ENCODE measurements at places on chromosomes 11 and 22.

DNA sequence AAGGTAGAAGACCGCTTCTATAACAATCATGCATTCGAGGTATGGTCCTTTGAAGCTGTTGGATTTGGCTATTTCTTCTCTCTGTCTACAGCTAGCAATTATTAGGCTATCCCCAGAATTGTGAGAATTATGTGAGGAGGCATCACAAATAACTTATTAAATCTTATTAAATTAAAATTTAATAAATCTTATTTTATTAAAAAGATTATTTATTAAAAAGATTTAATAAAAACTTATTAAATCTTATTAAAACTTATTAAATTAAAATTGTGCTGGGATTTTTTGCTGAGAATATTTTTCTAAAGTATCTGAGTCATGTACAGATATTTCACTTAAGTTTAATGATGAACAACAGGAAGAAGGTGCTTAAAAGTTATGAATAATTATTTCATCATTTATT is 7.7 kb downstream of the SPA17 start:
- DNase-seq = no peak

- DNase-seq = peak; percentile 9
These were observed 203.5 kb upstream of the MTNR1B start for GRCh38 chr11:92765965-92766371.

DNA sequence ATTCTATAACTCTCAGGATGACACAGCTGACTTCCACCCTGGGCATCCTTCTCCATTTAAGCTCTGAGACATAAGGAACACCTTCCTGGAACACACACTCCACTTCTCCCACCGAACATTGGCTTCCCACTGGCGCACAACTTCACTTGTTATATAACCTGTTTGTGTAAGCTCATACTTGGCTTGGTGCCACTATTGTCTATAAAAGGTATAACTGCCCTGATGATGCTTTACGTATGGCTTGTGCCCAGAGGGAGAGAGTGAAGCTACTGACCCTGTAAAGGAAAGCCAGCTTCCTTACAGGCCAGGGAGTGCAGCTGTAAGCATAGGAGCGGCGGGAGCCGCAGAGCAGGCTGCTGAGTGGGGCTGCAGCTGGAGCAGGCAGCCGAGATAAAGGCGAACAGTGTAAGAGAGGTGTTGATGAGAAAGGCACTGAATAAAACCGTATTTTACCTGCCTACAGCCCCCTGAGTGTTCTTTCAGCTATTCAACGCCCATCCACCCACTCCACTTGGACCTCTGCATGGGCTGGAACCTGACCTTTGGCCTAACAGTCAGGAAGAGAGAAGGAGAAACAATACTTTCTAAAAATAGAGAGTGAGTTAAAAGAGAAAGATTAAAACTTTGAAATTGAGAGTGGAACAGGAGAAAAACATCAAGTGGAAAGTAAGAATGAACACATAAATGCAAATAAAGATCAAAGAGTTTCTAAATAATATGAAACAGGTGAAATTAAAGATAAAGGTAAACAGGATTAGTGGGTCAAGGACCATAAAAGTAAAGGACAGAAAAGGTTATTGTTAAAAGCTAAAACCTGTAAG is 252.1 kb upstream of the ARHGAP42 start:
- DNase-seq = no peak

- no peak for DNase-seq
These were observed 22.5 kb downstream of the VSIG10L2 start for GRCh38 chr11:125968354-125968753.

GRCh38 chr11:130247319-130247718 is 67.4 kb downstream of the ZBTB44 start:
- no peak for DNase-seq

DNA sequence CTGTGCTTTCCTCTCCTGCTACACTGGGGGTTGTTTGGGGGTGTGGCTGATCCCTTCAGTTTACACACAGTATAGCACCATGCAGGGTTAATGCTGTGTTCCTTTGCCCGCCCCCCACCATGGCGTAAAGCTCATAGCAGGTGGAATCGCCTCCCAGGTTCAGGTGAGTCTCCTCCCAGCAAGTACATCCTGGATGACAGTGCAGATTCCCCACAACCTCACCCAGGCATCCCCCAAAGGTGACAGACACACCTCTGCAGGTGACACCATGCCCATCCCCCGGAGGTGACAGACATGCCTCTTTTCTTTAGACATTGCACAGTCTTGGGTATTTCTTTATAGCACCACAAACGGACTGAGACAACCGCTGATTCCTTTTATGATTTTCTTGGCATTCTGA is 343.7 kb downstream of the BRD1 start:
- DNase-seq = no peak

DNA sequence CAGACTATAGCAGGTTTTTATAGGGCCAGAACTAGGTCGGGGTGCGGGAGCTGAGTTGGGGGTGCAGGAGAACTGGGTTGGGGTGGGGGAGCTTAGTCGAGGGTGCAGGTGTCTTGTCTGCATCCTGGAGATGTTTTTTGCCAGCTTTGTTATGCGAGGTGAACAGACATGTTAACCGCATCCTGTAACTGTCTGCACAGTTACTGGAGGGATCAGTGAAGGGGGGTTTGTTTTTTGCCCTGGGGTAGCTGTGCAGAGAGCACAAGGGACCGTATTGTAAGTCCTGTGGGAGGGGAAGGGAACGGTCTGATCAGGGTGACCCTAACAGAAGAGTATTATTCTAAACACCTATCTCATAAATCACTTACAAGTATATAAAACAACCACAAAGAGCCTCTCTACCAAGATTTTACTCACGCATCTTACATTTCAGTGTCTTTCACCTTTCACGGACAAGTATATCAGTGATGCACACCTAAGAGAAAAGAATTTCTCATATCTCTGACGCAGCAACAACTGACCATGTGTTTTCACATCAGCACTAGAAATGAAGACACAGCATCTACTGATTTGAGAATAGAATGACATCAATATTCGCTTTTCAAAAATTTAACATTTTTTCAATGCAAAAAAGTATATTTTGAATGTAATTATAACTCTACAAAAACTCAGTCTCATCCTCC is 20.8 kb downstream of the ZNF195 start:
- no peak for DNase-seq

GRCh38 chr11:125429174-125429707 is 66.8 kb downstream of the FEZ1 start:
- peak; percentile 65 for DNase-seq

DNA sequence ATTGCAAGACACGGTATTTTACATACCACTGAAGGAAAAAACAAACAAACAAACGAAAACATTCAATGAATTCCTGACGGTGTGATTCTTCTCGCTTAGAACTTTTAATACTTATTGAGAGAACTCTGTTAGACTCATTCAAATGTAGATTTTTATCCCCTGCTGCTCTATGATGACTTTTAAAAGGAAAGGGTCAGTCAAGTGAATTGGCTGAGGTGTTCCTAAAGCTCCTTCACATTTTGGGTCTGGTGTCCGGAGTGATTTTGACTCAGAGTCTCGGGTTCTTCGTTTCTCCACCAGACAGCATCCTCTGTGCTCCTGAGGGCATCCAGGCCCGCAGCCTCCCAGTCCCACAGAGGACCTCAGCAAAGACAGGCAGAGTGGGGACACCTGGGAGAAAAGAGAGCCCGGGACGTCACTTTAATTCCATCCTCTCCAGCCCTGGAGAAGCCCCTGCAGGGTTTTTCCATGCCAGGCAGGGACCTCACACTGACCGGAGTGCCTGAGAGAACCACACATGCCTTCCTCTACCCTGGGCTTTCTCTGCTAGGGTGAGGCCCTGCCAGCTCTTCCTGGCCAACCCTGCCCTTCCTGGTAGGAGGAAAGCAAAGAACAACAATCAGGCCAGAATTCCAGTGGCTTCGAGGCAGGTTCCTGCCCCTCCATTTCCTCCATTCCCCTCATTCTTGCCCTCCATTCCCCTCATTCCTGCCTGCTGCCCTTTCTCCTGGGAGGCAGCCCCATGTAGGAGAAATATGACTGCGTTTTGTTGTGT is 1.4 kb upstream of the CSF2RB start:
- DNase-seq = no peak

- no peak for DNase-seq
These were observed 207.5 kb upstream of the ZBED5 start for GRCh38 chr11:11065396-11065795.

DNA sequence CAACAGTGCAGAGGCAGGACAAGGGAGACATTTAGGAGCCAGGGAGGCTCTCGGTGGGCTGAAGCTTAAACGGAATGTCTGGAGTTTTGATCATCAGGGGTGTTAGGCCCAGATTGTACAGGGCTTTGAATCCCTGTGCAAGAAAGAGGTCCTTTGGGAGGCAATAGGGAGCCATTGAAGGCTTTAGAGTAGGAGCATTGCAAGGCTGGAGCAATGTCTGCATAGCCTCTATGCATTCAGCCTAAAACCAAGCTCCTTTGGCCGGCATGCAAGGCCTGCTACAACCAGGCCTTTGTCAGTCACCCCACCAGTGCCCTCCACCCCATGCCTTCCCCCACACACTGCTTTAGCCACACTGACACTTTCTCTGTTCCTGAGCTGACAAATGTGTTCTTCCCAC is 47.4 kb upstream of the FGF3 start:
- no peak for DNase-seq

DNA sequence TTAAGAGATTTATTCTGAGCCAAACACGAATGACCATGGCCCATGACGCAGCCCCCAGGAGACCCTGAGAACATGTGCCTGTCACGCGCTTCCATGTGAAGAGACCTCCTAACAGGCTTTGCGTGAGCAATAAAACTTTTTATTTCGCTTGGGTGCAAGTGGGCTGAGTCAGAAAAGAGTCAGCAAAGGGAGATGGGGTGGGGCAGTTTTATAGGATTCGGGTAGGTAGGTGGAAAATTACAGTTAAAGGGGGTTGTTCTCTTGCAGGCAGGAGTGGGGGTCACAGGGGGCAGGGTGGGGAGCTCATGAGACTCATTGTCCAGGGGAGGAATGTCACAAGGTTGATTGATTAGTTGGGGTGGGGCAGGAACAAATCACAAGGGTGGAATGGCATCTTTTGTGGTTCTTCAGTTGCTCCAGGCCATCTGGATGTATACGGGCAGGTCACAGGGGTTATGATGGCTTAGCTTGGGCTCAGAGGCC is 77.2 kb upstream of the FTH1 start:
- no peak for DNase-seq

DNA sequence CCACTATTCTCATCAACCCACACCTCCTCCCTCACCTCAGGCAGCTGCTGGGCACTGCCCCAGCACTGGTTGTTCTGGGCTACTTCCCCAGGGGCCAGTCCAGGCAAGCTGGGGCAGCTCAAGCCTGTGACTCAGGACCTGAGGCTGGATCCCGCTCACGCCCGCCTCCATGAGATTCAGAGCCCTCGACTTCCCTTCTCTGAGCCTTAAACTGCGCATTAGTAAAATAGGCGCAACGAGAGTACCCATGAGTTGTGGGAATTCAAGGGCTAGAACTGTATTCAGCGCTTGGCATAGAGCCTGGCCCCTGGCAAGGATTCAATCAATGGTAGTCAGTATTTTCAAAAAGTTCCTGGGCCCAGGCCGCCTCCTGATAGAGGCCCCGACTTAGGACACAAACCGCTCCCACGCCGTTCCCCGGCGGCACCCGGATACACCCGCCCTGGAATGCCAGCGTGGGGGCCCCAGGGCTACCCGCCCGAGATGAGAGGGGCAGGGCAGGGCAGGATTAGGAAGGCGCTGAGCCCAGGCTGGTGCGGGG is 723 bp upstream of the CD82 start:
- DNase-seq = peak; percentile 72

- DNase-seq = peak; percentile 56
These were observed 648 bp downstream of the PAFAH1B2 start for GRCh38 chr11:117144477-117145392.

- no peak for DNase-seq
These were observed 62.0 kb downstream of the FLRT1 start for GRCh38 chr11:64097468-64098317.

DNA sequence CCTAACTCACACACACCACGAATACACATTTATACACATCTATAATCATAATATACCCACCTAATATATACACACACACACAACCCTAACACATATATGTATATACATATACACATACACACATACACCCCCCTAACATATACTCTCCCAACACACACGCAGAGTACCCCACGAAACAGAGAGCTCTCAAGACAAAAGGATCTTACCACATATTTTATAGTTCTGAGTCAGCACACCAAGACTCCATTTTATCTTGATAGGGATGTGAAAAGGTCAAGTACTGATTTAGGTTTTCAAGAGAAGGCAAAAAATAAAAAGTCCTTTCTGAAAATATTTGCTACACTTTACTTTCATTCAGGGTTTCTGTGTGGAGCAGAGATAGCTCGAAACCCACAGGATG is 1207.2 kb downstream of the LRRC4C start:
- no peak for DNase-seq
